ENCODE measurements at places on chromosomes 7 and 10.

DNA sequence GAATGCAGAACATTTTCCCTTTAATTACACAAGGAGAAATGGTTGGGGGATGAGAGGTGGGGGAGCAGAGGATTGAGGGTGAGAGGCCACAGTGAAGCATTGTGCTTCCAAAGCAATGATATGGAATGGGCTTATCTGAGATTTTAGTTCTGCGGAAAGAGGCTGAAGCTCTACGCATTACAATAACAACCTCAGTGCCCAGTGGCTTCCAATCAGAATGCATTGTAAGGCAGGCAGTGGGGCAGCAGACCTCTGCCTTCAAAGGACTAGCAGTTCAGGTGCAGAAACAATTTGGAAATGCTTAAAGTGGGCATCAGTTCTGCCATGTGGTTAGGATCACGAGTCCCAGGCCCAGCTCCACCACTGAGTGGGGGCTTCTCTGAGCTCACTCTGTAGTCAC lies 251.0 kb upstream of the ZMIZ1 start:
- DNase-seq = no peak

DNA sequence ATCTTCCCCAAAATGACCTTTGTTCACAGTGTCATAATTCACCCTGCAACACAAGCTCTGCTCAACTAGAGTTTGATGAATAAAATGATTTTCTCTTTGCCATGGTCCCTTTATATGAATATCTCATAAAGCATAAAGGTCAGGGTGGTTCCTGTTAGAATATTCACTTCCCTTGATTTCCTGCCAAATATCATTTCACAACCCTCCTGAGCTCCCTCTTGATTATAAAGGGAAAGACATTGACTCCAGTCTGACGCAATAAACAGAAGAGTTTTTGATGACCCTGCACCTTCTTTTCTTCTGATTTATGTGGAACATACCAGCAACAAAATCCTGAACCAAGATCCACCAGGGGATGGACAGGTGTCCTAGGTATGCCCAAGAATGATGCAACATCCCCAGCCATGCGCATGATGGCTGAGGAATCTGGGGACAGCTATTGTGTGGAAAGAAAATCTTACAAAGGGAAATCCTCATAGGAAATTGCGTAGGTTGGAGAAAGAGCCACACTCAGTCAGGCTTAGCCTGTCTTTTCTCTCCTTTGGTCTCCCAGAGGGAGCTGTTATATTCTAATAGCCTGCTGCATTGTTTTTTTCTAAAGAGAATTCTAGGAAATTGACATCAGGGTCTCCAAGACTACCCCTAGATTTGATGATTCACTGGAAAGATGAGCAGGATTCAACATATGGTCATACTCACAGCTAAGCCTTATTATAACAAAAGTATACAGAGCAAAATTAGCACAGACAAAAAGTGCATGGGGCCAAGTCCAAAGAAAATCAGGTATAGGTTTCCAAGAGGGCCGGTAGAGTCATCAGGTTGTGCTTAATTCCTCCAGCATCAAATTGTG lies 18.8 kb downstream of the IFIT3 start:
- no peak for DNase-seq

DNA sequence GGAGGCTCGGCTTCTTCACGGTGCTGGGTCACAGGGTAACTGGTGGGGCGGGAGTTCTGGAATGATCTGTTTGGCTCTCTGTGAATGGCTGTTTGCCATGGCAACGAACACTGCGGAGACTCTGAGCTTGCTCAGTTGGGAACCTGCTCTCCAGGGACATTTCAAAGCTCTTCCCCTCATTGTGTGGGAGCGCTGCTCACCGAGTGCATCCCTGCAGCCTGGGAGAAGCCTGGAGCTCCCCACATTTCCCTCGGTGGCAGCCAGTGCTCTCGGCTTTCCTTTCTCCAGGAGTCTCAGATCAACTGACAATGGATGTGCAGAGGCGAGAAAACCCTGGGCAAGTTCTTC lies 57.6 kb upstream of the CACUL1 start:
- peak; percentile 67 for DNase-seq

DNA sequence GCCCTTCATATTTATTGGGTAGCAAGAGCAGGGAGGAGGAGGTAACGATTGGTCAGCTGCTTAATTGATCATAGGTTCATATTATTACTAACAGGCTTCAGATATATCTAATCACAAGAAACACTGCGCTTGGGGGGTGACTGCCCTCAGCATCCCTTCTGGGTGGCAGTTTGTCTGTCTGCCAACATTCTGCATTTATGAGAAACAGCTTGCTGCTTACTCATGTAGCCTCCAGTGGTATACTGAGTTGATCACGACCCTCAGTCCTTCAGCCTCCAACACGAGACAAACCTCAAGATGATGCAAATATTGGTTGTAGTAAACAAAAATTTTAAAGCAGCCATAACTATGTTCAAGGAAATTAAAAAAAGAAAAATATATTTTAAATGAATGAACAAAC lies 657.8 kb upstream of the PHF14 start:
- DNase-seq = no peak

- no peak for DNase-seq
These were observed 310.6 kb upstream of the PLXDC2 start for GRCh38 chr10:19505320-19506312.

DNA sequence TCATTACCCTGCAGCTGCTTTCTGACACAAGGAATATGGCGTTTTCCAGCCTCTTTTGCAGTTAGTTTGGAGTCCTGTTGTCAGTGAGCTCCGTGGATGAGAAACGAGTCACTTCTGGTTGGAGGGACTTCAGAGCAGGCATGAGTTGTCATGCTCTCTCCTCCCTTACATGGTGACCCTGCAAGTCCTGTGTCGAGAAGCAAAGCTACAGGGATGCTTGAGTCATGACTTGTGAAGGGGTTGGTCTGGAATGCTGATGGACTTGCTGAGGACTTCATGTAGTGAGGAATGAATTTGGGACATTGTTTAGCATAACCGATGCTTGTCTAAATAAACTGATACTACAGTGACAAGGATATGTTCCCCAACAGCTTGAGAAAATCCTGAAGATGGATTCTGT lies 108.8 kb downstream of the ADCYAP1R1 start:
- no peak for DNase-seq

GRCh38 chr10:118754229-118754555 lies 578 bp downstream of the CACUL1 start:
- DNase-seq = peak; percentile 9

GRCh38 chr7:71871446-71871845 lies 540.7 kb downstream of the CALN1 start:
- DNase-seq = no peak

DNA sequence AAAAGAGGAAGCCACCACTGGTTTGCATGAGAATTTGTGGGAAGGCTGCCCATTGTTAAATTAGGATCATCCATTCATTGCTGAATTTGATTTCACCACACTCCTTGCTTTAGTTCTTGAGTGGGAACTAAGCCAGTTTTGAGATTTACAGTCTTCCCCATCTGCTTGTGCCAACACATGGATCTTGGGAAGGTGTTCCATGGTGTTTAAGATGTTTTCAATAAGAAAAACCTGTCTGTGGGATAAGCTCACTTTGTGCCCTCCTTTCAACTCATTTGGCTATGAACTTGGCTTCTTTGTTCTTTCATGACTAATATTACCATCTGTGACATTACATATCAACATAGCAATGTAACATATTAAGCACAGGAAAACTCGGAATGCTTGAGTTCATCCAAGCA lies 73.2 kb downstream of the INHBA start:
- no peak for DNase-seq

DNA sequence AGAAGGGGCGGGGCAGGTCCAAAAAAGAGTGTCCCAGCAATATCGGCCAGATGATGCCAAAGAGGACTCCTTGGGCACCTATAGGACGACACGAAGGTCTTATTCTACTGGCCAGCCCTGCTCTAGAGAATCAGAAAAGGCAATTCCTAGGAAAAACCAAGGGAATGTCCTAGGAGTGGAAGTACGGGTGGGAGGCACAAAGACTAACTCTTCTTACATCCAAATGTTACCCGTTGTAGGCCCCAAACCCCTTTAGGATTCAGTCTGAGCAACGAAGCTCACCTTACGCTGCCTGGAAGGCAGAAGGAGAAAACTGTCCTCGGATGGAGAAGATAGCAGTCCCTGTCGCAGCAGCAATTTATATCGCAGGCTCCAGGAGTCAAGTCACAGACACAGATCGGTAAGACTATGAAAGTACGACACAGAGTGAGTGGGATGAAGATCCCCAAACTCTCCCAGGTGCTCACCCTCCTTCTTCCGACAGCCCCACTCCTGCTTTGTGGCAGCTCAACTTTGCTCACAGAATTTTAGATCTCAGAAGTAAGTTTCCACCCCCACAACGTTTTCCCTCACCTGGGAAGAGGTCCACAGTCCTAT lies 558 bp downstream of the TCTN3 start:
- DNase-seq = no peak

Measured in putamen (tissue), 1 donor.